Lung (tissue), 17 donors: ENCODE measurements at places on chromosomes 1 and 21.

DNA sequence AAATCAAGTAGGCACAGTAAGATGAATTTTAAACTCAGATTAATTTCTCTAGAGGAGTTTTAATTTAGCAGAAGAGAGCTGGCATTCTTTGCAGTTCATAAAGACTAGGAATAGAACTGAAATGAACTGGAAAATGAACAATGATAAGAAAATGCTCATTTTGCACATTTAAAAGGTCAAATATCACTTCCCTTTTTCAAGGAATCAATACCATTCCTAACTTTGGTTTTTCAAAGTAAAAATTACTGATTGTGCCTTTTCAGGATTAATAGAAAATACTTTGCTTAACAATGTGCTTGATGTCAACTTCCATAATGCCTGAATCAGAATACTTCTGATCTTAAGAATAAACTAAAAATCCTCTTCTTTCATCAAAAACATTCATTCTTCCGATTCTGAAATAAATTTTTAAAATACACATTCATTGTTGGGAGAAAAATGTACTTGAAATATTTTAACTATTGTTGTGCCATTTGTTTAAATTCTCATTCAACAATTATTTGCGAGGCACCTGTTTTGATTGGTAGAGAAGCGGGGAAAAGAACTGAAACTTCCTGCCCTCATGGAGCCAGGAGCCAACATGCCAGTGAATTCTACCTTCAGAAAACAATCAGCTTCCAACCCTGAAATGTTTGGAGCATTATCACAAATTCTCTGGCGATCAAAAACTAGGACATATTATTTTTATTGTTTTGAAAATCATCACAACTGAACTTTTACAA, 2.1 kb downstream of the SCAF4 start:
- DNase-seq = no peak

DNA sequence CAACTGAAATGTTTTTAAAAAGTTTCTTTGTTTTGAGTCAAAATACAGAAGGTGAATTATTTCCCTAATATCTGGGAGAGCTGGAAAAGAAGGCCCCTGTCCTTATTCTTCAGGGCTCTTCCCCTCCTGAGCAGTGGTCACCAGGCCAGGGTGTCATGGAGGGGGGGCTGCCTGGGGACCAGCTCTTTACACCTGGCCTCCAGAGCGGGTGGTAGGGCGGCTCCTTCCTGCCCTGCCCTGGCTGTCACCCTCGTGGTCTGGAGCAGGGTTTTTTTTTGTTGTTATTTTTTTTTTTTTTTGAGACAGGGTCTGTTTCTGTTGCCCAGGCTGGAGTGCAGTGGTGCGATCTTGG, 6.6 kb downstream of the SKI start:
- DNase-seq = no peak

DNA sequence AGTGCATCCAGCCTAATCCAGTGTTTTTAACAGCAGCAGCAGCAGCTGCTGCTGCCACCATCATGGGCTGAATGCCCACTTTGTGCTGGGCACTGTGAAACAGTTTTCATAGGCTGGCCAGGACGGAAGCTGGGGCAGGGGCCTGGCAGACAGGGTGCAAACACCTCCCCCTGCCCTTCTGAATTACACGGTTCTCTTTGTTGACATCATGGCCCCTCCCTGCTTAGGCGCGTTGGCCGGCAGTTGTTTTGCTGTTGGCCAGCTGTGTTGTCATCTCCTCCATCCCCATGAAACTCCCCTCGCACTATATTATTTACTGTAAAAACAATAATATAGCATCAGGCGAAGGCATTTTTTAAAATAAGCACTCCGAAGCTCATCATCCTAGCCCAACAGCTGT, 33.1 kb downstream of the PTPRU start:
- DNase-seq = peak; percentile 80

GRCh38 chr1:147851149-147851548, 51.4 kb upstream of the GJA8 start:
- no peak for DNase-seq

GRCh38 chr1:182561456-182561855, 27.6 kb downstream of the RNASEL start:
- DNase-seq = no peak

DNA sequence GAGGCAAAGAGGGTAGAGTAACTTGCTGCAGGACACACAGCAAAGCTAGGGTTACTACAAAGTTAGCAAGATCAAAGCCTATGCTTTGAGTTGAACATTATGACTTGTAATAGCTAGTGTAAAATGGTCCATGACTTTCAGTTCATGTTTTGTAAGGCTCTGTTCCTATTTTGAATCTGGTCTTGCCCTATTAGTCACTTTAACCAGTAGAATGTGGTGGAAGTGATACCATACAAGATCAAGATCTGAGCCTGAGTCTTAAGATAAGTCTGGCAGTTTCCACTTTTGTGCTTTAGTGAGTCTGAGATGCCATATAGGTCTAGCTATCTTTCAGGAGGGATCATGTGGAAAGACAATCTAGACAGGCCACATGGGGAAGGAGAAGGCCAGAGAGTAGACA, 282.1 kb upstream of the BRINP3 start:
- no peak for DNase-seq

- no peak for DNase-seq
Observed at GRCh38 chr1:23537296-23537973, 6.4 kb upstream of the E2F2 start.

- no peak for DNase-seq
Observed at GRCh38 chr1:212366901-212367300, 47.8 kb downstream of the PACC1 start.

DNA sequence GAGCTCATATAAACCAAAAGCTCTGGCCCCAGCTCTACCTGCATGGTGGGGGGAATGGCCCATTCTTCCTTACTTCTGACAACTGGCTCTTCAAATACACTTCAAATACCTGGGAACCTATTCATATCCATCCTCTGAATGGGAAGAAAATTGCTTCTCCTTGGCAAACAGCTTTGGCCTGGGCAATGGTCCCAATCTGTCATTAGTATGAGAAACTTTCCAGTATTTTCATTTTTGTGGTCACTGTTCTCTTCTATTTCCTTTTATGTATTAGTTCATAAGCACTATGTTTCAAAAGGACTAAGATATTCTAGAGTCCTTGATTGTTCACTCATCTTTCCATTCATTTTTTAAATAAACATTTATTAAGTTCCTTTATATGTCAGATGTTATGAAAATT, 5.2 kb upstream of the HSD3B2 start:
- DNase-seq = peak; percentile 20

- no peak for DNase-seq
Observed at GRCh38 chr1:234543442-234544086, 64.6 kb upstream of the TARBP1 start.

- DNase-seq = no peak
Observed at GRCh38 chr1:23101101-23101827, 67.4 kb downstream of the LUZP1 start.

DNA sequence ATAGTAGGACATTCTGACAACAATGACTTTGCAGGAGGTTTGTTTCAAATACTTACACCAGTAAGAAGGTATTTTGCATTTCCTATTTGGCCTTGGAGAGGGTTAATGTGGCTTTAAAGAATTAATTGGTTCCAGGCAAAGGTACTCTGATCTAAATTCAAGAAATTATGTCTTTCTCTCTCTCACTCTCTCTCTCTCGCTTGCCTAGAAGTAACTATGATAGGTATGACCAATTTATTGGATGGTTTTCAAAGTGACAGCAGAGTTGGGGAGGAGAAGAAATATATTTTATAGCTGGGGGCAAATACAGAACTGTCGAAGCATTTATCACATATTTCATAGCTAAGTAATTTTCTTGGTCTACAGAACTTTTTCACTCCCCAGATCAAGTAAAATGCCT, 116.0 kb downstream of the ATP6V1G3 start:
- no peak for DNase-seq
